ENCODE measurements at places on chromosomes 12 and 14.

- no peak for DNase-seq
These were observed 26.3 kb upstream of the FOS start for GRCh38 chr14:75252254-75252837.

DNA sequence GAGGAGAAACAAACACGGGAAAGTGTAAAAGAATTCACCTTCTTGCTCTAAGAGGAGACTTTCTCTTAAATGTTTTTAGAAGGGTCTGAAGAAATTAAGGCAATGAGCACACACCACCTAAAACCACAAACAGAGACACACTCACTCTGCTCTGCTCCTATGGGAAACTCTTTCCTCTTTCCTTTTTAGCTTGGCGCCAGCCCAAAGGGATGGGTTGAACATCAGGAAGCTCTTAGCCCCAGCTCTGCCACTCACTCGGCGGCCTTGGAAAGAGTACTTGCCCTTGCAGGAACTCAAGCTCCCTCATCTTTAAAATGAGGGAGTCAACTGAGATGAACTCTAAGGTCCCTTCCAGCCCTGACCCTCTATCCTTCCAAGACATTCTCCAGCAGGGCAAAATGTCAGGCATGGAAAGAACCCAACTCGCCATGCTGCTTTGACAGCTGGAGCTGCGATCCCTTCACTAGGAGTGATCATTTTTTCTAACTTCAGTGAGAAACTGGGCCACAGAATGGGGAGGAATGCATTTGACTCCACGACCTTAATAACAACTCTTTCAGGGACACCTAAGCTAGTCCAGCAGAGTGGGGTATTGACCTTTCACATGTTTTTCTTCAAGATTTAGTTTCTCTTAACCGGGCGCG, 980 bp upstream of the RNASE8 start:
- DNase-seq: no peak

GRCh38 chr14:51035611-51036192, 59.2 kb downstream of the TRIM9 start:
- no peak for DNase-seq

DNA sequence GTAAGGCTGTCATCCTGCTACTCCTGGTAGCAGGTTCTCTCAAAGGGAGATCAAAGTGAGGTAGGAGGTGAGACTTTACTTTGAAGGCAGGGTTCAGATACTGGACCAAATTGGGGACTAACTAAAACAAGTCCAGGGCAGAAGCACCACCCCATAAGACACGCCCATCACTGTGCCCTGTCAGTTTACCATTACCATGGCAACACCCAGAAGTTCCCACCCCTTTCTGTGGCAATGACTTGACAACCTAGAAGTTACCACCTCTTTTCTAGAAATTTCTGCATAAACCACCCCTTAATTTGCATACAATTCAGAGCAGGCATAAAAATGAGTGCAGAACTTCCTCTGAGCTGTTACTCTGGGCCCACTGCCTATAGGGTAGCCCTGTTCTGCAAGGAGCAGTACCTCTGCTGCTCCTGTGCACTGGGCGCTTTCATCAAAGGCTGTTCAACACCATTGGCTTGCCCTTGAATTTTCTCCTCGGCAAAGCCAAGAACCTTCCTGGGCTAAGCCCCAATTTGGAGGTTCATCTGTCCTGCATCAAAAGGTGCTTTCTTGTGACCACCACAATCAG, 64.8 kb upstream of the MAX start:
- peak; percentile 80 for DNase-seq

- DNase-seq: peak; percentile 26
These were observed 11.2 kb upstream of the SRSF5 start for GRCh38 chr14:69755784-69756183.

- no peak for DNase-seq
These were observed 63.9 kb downstream of the AACS start for GRCh38 chr12:125129179-125129571.

- peak; percentile 9 for DNase-seq
These were observed 60.9 kb upstream of the ARID2 start for GRCh38 chr12:45668641-45669040.

DNA sequence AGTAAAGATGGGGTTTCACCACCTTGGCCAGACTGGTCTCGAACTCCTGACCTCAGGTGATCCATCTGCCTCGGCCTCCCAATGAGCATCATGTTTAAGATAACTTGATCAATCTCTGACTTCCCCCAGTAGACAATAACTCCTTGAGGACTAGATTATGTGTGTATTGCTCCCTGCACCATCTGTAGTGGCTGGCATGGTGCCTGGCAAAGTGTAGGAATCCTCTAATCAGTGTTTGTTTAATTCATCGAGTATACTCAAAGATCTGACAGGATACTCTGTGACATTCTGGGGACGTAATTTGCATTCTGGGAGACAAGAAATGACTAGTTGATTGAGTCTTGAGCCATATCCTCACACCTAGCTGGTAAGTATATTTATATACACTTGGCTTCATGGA, 873.5 kb upstream of the TMEM132C start:
- no peak for DNase-seq

GRCh38 chr14:54796961-54797360, 105.7 kb downstream of the GCH1 start:
- no peak for DNase-seq

DNA sequence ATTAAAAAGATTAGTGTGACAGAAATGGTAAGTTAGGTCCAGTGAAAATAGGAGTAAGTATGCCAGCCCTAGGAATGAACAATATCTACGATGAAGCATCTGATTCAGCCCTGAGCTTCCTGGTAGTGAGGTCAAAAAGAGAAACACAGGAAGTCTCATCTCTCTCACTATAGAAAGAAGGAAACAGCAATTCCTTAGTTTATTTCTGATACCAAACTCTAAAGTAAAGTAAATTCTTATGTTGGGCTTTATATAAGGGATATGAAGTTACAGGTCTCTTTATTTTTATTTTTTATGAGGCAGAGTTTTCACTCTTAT, 76.7 kb upstream of the RFLNA start:
- DNase-seq: no peak
